Fibroblast of the conjunctiva (primary cell): ENCODE measurements at places on chromosomes 7 and 10.

DNA sequence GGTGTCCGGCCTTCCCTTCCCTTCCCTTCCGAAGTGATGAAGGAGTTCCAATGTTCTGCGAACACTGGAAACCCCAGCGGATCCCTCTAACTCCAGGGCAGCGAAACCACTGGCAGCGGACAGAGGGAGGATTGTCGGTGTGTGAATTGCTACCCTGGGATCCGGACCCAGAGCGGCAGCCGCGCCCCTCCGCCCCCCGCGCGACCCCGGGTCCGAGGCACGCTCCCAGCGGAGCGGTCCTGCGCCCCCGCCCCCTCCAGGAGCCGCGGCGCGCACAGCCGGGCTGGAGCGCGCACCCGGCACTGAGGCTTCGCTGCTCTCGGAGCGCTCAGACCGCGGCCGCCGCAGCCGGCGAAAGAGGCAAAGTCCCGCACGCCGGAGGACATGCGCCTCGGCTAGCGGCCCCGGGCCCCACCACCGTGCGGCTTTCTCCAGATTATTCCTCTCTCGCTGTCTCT, at the start of gene PTPRZ1:
Gene PTPRZ1, plus strand, starts transcription at position 331 of the 458 bp plus-strand sequence. CDS start 339 bp downstream, outside the sequence.
- no peak for DNase-seq

- DNase-seq, result no peak
These were observed 46.1 kb downstream of the DYNC2I1 start for GRCh38 chr7:158902427-158902826.

GRCh38 chr10:123859653-123860050, 32.0 kb downstream of the CPXM2 start:
- DNase-seq, result no peak

DNA sequence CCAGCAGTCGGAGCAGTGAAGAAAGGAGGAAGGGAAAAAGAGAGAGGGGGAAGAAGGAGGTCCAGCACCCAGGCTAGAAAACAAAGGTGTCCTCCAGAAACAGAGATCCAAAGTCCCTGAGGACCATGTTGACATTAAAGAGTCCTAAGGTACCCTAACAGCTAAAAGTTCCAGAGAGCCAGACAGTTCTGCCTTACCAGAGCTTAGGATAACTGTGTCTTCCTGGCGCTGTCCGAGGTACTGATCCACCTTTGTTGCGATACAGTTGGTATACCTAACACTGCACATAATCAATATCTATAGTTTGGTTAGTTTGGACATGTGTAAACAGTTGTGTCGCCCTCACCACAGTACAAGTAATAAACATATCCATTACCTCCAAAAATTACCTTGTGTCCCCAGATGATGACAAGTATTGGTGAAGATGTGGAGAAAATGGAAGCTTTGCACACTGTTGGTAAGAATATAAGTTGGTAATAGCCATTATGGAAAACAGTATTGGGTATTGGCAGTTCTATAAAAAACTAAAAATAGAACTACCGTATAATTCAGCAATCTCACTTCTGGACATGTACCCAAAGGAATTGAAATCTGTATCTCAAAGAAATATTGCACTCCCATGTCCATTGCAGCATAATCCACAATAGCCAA, 59.8 kb downstream of the GRID1 start:
- no peak for DNase-seq

- DNase-seq, result no peak
These were observed 837.5 kb downstream of the LRMDA start for GRCh38 chr10:76268954-76269353.

- no peak for DNase-seq
These were observed 91.2 kb upstream of the PLPP4 start for GRCh38 chr10:120365872-120366271.

GRCh38 chr10:94133239-94133638, 139.5 kb downstream of the PLCE1 start:
- no peak for DNase-seq

GRCh38 chr10:90777621-90778020, 80.2 kb downstream of the HTR7 start:
- DNase-seq, result no peak

DNA sequence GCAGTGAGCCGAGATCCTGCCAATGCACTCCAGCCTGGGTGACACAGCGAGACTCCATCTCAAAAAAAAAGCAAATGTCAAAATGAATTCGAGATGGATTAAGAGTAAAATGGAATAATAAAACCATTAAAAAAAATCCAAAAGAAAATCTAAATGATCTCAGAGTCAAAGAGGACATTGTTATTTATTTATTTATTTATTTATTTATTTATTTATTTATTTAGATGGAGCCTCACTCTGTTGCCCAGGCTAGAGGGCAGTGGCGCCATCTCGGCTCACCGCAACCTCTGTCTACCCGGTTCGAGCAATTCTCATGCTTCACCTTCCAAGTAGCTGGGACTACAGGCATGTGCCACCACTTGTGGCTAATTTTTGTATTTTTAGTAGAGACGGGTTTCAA, 349.2 kb downstream of the ANKRD30A start:
- DNase-seq, result no peak

DNA sequence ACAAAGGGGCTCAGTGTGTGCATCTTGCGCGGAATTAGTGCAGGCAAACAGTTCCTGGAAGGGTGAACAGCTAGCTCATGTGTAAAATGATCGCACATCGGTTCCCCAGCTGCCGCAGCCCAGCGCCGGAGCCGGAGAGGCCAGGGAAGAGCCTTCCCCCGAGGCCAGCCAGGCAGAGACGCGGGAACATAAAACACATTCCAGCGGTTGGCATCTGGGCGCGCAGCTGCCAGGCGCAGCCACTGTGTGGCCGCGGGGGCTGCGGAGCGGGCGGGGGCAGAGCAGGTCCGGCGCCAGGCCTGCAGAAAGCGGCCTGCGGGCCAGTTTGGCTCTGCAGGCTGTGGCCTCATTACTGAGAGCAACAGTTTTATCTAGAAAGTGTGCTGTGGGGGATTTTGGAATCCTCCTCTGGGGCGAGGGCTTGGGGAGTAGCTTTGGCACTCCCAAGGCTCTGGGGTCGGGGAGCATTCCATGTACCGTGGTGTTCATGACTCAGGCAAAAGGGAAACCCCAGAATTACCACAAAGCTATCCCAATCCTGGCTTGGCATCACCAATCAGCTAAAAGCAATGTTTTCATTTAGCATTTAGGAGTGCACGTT, 74.3 kb downstream of the SAMD9 start:
- DNase-seq, result peak; percentile 56

GRCh38 chr10:21522631-21523406, 2.7 kb downstream of the SKIDA1 start:
- DNase-seq, result no peak

- DNase-seq, result no peak
These were observed 62.7 kb upstream of the FGL2 start for GRCh38 chr7:77262316-77262715.

DNA sequence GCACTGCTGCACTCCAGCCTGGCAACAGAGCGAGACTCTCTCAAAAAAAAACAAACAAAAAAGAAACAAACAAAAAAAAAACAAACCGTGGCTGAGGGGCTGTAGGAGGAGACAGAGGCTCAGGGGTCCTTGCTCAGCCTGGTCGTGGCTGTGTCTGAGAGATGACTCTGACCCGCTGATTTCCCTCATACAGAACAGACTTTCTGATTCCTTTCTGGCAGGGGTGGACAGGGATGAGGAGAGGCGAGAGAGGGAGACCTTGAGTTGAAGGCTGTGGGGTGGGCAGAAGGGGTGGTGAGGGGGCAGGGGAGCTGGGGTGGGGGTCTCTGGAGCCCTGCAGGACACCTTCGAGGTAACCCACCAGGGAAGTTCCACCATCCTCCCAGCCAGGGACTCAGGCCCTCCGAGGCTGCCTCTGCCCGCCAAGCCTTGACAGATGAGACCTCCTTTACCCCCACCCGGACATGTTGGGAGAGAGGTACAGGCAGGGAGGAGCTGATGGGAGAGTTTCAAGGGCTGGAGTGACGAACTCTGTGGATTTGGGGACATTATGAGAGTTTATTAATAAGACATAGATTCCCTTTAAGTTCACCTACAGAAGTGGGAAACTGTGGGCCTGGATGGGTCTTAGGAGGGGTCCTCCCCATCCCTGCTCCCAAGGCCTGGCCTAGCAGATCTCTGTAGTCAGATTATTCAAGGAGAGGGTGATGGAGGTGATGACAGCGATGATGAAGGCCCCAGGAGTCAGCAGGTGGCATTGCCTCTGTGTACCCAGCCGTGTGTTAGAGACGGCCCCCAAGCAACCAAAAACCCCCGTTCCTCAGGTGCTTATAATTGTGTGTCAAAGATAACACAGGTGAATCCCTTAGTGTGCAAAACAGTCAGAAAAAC, 2.0 kb downstream of the MUC12 start:
- no peak for DNase-seq

DNA sequence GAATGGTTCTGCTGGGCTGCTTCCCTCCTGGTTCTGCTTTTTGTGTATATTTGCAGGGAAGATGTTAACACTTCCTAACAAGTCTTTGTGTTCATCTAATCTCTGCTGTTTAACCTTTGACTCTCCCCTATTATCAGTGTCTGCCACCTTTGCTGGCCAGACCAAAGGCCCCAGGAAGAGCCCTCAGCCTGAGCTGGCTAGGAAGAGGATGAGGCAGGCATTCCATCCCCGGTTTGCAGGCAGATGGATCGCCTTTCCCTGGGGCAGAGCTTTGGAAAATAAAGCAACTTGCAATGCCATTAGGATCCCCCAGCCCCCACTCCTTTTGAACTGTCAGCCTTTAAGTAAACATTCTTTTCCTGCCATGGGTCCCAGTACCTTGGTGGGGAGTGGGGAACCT, 19.0 kb downstream of the DPCD start:
- DNase-seq, result no peak

GRCh38 chr10:71782221-71782916, 9.0 kb upstream of the VSIR start:
- DNase-seq, result no peak

DNA sequence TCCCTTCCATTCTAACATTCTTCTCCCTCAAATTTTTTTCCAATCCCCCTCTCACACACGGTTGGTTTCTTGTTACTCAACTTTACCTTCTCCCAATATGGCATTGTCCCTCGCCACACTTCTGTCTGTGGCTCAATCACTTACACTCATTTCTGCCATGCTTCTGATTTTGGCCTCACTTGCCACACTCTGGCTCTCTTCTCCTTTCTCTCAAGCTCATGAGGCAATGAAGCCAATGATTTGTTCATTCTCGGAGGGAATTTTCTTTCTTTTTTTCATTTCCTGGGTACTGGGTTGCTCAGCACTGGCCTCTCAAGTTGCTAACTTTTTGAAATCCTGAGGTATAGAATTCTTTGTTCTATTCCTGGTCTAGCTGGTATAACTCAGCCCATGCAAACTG, 4.0 kb upstream of the MYOZ1 start:
- no peak for DNase-seq

GRCh38 chr10:53111529-53111928, 338.9 kb upstream of the MBL2 start:
- no peak for DNase-seq

DNA sequence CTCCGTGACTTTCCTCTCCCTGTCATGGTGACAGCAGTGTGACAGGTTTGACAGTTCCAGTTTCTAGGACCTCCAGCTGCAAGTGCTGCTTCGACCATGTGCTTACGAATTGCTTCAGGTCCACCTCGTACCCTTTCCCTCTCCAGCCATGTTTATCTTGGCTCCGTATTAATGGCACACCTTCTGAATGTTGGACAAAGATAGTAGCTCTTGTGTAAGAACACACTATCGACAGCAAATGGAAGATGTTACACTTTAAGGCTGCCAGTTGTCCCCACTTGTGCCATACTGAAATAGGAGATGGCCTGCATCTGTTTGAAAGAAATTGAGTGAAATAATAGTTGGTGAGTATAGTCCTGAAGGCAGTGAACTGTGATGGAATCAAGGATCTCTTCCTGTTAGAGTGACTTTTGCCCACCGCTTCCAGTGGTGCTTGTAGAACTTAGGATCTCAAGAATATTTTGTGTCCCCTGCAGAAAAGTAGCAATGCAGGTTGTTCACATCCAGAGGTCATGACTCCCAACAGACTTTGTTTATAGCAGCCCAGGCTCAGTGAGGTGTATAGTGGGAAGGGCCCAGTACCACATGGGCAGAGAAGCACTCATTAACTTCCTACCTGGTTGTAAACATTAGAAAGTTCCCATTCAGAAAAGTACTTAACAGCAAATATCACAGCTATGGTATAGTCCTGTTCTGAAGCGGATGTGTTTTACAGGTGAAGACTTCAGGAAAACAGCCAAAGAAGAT, 629.7 kb upstream of the GALNT17 start:
- DNase-seq, result no peak

GRCh38 chr10:10359263-10359662, 658.4 kb upstream of the CELF2 start:
- DNase-seq, result no peak

- DNase-seq, result no peak
These were observed 101.9 kb downstream of the EVX1 start for GRCh38 chr7:27344471-27344870.

DNA sequence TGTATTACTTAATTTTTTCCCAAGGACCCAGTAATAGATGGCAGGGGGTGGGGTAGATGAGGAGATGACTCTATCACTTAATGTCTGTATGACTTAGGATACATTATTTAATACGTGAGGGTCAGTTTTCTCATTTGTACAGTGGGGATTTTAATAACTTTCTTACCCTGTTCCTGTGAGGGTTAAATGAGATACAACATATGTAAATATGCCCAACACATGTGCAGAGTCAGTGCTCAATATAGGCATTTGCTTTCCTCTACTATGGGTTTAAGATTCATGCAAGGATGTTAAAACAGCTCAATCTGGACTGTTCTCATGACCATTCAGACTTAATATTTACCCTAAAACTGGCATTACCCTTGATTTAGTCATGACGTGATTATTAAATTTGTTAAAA, 31.2 kb downstream of the ST7 start:
- DNase-seq, result no peak

- DNase-seq, result no peak
These were observed 1.5 kb upstream of the DLX5 start for GRCh38 chr7:97025983-97026714.

GRCh38 chr10:33129996-33130386, 172.0 kb upstream of the ITGB1 start:
- no peak for DNase-seq

DNA sequence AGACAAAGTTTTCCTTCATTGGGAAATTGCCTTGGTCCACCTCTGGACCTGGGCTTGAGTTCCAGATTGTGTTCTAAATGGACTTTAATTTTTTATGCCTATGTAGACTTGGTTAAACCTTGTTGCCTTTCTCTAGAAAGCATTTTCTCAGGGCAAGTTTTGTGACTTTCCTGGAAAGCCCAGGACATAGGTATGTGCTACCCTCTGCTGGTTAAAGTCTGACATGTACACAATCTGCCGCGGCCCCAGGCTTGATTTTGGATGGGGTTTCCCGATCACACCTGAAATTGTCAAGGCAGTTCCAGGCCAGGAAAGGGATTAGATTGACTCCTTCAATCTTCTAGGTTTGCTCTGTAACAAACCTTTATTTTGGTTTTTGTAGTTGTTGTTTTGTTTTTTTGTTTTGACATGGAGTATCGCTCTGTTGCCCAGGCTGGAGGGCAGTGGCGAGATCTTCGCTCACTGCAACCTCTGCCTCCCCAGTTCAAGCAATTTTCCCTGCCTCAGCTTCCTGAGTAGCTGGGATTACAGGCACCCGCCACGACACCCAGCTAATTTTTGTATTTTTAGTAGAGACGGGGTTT, 14.1 kb upstream of the AKR1B10 start:
- peak; percentile 32 for DNase-seq

- DNase-seq, result no peak
These were observed 568.1 kb upstream of the MKI67 start for GRCh38 chr10:128694168-128694850.

GRCh38 chr7:121385800-121386179, 10.3 kb downstream of the FAM3C start:
- DNase-seq, result no peak
